KBM-7 (cell line): ENCODE measurements at places on chromosomes 6 and 20.

GRCh38 chr20:9493803-9494202 lies 20.6 kb upstream of the LAMP5 start:
- no peak for DNase-seq

DNA sequence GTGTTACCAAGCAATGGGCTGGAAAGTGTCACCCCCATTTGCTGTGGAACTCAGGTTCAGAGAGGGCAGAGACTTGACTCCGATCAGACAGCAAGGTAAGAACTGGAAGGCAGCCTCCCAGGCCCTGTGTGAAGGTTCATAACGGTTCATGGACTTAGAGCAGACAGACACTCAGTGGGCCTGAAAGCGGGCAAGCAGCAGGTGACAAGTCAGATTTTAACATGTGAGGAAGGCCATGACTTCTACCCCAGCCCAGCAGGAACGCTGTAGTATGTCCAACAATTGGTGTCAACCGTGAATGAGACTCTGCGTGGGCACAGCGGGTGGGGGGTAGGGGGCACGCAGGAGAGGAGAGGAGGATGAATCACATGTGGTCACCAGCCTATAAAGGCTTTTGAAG lies 217.6 kb upstream of the SNX9 start:
- DNase-seq: no peak

DNA sequence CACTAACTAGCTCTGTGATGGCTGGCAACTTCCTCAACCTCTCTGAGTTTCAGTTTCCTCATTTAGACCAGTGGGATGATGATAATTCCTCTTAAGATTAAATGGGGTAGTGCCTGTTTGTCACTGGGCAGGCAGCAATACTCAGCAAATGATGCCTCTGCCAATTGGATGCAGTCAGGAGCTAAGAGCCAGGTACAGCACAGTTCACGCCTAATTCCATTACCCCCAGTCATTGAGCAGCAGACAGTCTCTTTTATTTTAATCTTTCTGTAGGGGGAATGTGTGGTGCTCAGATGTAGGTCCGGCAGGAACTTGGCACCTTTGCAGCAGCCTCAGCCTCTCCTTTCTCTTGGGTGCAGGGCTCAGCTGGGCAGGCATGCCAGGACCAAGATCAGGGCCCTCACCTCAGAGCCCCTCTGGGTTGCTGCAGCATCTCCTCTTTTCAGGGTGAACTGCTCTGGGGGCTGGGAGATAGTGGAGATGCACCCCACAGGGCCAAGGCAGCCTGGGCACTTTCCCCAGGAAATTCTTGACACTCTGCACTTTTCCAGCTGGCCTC lies 243.8 kb downstream of the LRFN2 start:
- no peak for DNase-seq

GRCh38 chr6:81938014-81938856 lies 185.8 kb upstream of the TENT5A start:
- DNase-seq: peak; percentile 46

DNA sequence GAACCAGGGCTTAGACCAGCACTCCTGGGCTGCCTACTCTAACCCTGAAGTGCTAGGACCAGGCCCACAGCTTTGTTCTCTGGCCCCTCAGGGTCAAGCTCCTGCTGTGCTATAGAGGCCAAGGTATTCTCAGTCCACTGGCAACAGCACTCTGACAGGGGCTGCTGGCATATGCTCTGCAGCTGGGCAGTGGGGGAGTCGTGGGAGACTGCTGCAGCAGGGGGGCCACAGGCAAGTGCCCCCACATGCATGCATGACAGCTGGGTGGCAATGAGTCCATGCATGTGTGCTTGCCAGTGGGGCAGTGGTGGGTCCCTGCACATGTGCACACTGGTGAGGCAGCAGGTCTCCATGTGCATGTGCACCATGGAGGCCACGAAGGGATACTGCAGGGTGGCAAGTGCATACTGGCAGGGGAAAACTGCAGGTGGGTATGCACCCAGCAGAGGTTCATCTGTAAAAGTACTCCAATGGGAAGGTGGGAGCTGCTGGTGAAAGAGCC lies 364.9 kb upstream of the IRAK1BP1 start:
- no peak for DNase-seq

- no peak for DNase-seq
Measured at GRCh38 chr6:99618649-99619408, 12.2 kb downstream of the PRDM13 start.

GRCh38 chr6:119116712-119117281 lies 38.3 kb upstream of the FAM184A start:
- peak; percentile 11 for DNase-seq

GRCh38 chr6:26161322-26161721 lies 74.1 kb downstream of the HFE start:
- DNase-seq: no peak

DNA sequence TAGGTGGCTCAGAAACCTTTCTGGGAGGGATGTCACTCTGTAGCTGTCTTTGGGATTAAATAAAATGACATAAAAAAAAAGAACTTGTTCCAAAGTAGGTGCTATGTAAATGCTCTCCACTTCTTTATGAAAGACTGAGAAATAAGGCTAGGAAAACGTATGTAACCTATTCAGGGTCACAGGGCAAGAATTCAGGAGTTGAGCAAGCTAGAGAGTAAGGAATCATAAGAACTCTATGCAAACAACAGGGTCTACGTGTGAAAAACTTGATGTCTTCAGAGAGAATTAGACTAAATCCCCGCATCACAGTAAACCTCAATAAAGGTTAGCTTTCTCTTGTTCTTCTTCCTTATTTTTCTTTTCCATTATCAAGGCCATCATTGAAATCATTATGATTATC lies 59.2 kb downstream of the LAMA4 start:
- no peak for DNase-seq

DNA sequence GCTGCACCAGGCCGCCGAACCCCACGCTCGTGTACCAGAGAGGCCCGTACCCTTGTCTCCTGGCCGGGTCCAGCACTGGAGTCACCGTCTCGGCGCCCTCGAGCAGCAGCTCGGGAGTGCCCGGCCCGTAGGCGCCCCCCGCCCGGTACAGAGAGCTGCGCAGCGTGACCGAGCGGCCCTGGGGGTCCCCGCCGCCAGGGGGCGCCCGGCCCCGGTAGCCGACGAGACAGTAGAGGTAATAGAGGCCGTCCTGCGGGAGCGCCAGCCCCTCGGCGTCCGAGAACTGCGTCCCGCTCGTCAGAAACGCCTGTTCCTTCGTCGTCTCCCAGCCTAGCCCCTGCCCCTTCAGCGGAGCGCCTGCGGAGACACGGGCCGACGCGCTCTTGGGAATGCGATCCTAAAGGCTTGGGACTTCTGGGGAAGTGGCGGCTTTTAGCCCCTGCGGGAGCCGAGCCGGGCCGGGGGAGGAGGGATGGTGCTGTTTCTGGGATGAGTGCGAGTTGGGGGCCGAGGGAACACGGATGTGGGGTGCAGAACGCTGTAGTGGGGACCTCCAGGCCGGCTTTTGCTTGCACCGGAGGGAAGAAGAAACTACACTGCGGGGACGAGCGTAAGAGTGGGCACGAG lies 1.3 kb downstream of the LTB start:
- DNase-seq: peak; percentile 88

DNA sequence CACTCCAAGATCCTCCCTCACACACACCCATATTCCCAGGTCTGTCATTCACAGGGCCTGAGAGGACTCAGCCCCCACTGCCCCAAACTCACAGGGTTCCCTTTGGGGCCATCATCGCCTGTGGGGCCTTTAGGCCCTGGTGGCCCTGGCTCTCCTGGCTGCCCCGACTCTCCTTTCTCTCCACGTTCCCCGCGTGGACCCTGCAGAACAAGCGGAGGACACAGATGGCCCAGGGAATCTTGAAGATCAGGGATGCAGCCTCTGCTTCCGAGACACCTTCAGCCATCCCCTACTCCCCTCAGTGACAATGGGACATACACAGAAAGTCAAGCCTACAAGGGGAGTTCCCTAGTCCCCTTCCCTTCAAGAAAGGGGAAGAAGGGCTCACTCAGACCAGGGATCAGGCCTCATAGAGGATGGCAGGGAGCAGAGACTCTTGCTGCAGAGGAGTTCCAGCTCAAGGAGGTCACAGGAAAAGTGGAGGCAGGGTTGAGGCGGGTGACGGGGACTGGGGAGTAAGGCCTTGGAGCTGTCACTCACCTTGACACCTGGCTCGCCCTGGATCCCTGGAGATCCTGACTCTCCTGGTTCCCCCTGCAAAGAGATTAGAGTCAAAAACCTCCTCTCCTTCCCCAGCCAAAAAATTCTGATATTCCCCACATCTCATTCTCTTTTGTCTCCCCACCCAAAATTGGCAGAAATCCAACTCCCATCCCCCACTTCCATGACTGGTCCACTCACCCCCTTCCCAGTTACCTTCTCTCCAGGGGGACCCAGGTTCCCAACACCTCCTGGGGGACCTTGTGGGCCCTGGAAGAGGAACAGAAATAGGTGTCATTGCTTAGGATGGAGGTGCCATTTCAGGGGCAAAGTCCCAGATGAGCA lies 22.7 kb downstream of the COL11A2 start:
- no peak for DNase-seq

GRCh38 chr20:51164731-51165130 lies 141.8 kb upstream of the KCNG1 start:
- no peak for DNase-seq

- DNase-seq: no peak
Measured at GRCh38 chr6:6470123-6470522, 118.4 kb upstream of the LY86 start.

GRCh38 chr6:41695825-41696224 lies 39.6 kb downstream of the TFEB start:
- DNase-seq: no peak

- DNase-seq: no peak
Measured at GRCh38 chr6:32854376-32855178, 585 bp downstream of the PSMB9 start.

GRCh38 chr6:119454714-119455113 lies 105.2 kb upstream of the MAN1A1 start:
- no peak for DNase-seq

- no peak for DNase-seq
Measured at GRCh38 chr6:32288426-32288825, 64.6 kb upstream of the NOTCH4 start.

GRCh38 chr6:15042938-15043337 lies 202.9 kb upstream of the JARID2 start:
- DNase-seq: no peak

DNA sequence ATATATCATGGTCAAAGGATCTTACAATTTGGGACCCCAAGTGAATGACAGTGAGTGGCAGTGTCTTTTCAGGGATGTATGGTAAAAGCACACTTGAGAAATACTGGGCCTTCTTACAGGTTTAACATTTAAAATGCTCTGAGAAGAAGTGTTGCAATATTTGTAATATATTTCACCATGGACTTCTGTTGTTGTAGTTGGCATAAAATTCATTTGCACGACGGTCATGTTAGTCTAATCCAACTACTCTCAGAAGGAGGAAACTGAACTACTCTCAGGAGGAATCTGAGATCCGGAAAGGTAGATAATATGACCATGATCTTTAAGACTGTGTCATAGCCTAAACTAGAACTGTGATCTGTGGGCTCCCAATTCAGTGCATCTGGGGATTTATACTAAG lies 700.1 kb downstream of the HDGFL1 start:
- no peak for DNase-seq

DNA sequence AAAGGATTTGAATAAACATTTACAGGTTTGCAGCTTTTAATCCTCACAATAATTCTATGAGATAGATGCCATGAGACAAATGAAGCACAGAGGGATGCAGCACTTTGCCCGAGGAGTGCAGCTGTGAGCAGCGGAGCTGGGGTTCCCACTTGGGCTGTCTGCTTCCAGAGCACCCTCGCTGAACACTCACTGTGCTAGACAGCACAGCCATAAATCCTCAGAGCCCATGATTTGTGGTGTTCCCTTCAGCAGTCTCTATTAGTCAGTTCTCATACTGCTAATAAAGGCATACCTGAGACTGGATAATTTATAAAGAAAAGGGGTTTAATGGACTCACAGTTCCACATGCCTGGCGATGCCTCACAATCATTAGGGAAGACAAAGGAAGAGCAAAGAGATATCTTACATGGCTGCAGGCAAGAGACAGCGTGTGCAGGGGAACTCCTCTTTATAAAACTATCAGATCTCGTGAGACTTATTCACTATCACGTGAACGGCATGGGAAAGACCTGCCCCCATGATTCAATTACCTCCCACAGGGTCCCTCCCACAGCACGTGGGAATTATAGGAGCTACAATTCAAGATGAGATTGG lies 25.3 kb upstream of the CTAGE9 start:
- no peak for DNase-seq

GRCh38 chr6:134880487-134881190 lies 69.3 kb downstream of the ALDH8A1 start:
- DNase-seq: no peak

- no peak for DNase-seq
Measured at GRCh38 chr20:45355209-45356084, 7.2 kb upstream of the SDC4 start.

DNA sequence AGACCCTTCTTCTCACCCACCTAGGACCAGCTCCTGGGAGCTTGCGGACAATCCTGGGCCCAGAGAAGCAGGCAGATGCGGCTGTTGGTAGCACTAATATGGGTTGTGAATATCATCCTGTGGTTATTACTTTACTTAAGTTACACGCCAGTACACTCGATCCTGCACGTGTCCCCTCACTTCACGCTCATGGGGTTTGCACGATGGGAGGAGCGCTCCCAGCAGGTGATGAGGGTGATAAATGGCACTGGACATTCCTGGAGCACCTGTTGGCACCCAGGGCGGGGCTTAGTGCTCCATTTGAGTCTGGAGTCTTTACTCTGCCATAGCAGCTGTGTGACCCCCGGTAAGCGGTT lies 335.1 kb downstream of the PREX1 start:
- no peak for DNase-seq

- no peak for DNase-seq
Measured at GRCh38 chr6:96809119-96809518, 28.2 kb downstream of the GPR63 start.

- DNase-seq: no peak
Measured at GRCh38 chr6:2773449-2773848, 8.3 kb downstream of the WRNIP1 start.

DNA sequence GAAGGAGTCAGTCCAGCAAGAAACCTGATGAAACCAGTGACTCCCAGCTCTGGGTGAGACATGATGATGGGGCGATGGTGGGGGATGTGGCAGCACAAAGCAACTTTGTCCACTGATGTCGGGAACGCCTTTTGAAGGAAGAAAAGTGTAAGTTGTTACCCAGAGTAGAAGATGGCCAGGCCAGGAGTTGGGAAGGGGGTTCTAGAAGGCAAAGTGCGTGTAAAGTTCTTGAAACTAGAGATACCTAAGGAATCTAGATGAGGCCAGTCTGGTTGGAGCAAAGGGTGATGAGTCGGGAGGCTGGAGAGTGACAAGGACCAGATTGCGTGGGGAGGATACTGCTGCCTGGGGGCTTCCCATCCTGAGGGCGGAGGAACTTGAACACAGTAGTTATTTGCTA lies 117.0 kb downstream of the PHACTR3 start:
- DNase-seq: no peak

DNA sequence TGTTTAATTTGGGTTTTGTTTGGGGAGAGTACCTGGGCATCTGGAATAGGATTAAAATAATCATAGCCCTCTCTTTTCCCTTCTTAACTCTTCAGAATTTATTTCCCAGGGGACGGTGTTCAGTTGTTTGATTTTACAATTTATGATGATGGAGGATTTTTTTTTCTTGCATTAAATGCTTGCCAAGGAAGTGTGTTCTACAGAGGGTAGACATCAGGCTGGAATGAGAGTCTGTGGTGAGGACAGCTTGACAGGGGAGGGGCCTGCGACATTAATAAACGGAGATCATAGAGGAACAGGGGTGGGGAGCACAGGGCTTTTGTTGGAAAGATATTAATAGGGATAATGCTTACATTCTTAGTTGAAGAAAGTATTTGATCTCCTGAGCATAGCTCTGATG lies 297.5 kb downstream of the CLIC5 start:
- DNase-seq: no peak
